ENCODE measurements at places on chromosomes 16 and 17.

GRCh38 chr16:66539623-66540469 is 10.1 kb downstream of the TK2 start:
- DNase-seq = no peak

- DNase-seq = no peak
Measured at GRCh38 chr16:11896486-11897176, 19.1 kb downstream of the GSPT1 start.

DNA sequence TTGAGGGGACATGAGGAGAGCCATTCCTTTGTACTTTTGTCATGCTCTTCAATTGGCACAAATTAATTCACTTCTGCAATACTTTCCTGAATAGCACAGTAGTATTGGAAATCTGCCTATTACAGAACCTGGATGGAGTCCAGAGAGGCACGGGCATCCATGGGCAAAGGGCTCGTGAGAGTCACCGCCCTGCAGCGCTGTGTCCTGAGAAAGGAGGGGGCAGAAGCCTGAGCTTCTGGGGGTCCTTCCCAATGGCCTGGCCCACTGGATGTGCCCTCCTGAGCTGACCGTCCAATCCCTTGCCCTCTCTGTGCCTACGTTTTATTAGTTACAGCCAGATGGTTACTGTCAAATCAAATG is 3.5 kb downstream of the G6PC1 start:
- DNase-seq = no peak

GRCh38 chr16:29876594-29877249 is 13.7 kb upstream of the CDIPT start:
- peak; percentile 26 for DNase-seq

DNA sequence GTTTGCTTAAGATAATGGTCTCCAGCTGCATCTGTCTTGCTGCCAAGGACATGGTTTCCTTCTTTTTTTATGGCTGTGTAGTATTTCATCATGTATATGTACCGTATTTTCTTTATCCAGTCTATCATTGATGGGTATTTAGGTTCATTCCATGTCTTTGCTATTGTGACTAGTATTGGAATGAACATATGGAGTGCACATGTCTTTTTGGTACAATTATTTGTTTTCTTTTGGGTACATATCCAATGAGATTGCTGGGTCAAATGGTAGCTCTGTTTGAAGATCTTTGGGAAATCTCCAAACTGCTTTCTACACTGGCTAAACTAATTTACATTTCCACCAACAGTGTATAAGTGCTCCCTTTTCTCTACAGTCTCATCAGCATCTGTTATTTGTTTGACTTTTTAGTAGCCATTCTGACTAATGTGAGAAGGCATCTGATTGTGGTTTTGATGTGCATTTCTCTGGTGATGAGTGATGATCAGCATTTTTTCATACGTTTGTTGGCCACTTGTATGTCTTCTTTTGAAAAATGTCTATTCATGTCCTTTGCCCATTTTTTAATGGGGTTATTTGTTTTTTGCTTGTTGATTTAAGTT is 66.2 kb downstream of the TNFRSF13B start:
- DNase-seq = no peak

- no peak for DNase-seq
Measured at GRCh38 chr17:32719689-32720088, 157.2 kb downstream of the MYO1D start.

DNA sequence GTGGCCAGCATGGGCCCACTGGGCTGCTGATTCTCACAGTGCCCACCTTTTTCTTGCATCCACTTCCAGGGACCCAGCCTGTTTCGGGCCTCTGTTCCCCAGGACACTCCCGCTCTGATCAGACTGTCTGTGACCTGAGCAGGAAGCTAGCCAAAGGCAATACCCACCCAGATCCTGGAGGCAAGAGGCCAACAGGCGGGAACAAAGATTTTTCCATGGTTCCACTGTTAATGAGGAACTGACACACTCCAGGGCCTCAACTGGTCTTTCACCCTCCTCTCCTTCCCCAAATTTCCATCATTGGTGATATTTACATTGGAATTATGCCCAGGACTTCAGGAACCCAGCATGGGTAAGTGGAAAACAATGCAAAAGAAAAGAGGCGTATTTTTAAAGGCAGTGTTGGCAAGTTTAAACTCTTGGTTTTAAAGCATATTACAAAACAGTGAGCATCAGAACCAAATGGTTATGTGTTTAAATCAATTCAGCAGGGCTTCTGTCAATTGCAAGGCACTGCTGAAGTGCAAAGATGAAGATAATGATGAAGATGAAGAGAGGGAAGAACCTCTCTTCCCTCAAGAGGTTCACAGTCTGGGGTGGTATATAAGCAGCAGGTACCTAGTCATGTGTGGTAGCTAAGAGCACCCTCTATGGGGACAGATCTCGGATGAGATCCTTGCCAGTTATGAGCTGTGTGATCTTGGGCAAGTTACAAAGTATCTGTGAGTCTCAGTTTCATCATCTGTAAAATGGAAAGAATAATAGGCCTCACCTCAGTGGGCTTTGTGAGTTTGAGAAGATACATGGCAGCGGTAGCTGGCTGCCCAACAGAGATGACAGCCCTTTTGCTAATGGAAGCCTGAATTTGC is 14.4 kb upstream of the ATP2A3 start:
- DNase-seq = no peak

DNA sequence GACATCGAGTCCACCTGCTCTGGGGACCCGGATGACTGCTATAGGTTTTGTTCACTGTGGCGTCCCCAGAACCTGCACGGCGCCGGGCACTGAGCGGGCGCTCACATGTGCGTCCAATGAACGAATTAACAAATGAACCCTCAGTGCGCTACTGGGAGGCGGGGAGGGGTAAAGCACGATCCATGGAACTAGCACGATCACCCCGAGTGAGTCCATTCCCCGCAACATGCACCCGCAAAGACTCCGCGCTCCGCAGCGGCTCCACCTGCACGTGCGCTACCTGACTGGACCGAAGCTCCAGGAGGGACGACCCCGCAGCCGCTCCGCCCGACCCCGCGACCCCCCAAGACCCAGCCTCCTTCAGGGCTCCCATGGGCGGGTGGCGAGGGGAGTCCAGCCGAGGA is 491 bp downstream of the TRAP1 start:
- peak; percentile 42 for DNase-seq

DNA sequence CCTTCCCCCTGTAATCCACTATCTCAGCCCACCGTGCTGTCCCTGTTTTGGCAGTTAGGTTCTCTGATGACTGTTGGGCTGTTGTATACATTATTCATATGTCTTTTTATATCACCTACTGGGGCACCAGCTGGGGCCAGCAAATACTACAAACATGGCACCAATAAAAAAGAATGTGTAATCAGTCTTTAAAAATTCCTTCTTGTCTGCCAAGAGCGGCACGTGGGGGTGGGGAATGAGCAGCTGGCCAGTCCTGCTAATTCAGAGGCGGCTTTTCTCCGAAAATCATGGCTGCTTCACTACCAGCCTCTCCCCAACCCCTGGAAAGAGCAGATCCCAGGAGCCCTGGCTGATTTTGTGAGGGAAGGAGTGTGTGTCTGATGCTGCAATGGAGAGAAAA is 77.7 kb upstream of the EEF2KMT start:
- no peak for DNase-seq

- no peak for DNase-seq
Measured at GRCh38 chr17:8392674-8393469, 4.8 kb downstream of the RNF222 start.

DNA sequence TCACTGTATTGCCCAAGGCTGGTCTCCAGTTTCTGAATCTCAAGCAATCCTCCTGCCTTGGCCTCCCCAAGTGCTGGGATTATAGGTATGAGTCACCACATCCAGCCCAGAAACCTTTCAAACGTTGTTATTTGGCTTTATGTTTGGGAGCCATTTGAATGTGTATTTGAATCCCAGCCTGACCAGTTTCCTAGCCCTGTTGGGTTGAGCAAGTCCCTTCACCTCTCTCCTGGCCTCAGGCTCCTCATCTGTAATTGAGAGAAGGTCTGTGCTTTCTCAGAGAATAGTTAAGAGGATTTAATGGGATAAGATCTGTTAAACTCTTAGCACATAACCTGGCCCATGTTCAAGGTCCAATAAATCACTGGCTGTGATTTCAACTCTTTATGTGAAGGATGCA is 385.8 kb upstream of the RBFOX1 start:
- no peak for DNase-seq

- no peak for DNase-seq
Measured at GRCh38 chr17:34656801-34657200, 77.4 kb downstream of the TMEM132E start.

Data from stimulated activated CD4-positive, alpha-beta T cell treated with anti-CD3 and anti-CD28 coated beads, Interleukin-4, amount 100 ng/mL, for 4 hours (primary cell).